ENCODE measurements at places on chromosomes 5 and 9.
A peak's percentile ranks its signal among the peaks of the same experiment; 100 is the strongest.

DNA sequence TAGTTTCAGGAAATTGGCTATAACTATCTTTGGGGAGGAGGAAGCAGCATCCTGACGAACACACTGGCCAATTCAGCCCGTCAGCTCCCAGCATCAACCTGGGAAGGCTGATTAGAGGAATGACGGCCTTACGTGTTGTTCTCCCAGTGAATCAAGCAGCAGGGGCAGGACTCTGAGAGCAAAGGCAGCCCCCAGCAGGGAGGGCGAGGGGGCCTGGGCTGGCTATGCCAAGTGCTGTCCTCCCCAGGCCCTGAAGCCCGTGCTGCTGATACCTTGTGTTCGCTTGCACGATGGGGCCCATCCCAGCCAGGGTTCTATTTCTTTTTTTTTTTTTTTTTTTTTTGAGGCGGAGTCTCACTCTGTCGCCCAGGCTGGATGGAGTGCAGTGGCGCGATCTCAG, 254.1 kb downstream of the FSTL4 start:
- no peak for DNase-seq

- DNase-seq, result no peak
Measured at GRCh38 chr5:79955941-79956670, 35.0 kb downstream of the MTX3 start.

GRCh38 chr9:114445616-114446015, 57.8 kb upstream of the AKNA start:
- no peak for DNase-seq

- no peak for DNase-seq
Measured at GRCh38 chr5:151094030-151094851, 13.4 kb upstream of the TNIP1 start.

DNA sequence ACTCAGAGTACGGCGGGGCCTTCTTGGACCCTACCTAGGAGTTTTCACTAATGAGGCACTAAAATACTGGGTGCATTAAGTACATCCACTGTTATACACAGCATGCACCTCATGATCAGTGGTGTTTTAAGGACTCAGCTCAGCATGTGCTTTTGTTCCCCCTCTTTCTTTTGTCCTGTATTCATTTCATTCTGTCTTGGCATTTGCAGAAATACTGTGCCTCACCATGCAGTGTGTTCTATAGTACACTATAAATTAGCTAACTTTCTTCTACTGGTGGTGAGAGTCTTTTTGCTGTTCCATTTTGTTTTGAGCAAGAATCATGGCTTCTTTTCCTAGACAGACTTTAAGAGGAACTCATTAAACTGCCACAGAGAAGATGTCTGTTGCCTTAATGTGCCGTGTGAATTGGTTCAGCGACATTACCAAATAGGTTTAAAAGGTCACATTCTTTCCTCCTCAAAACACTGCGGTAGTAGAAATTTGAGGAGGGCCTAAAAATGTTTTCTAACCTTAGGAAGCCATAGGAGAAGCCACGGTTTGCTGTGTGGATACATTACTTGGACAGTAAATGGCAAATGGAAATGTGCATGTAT, 276.6 kb downstream of the MAST4 start:
- DNase-seq, result no peak

GRCh38 chr5:79697222-79698170, 7.9 kb downstream of the CMYA5 start:
- no peak for DNase-seq

DNA sequence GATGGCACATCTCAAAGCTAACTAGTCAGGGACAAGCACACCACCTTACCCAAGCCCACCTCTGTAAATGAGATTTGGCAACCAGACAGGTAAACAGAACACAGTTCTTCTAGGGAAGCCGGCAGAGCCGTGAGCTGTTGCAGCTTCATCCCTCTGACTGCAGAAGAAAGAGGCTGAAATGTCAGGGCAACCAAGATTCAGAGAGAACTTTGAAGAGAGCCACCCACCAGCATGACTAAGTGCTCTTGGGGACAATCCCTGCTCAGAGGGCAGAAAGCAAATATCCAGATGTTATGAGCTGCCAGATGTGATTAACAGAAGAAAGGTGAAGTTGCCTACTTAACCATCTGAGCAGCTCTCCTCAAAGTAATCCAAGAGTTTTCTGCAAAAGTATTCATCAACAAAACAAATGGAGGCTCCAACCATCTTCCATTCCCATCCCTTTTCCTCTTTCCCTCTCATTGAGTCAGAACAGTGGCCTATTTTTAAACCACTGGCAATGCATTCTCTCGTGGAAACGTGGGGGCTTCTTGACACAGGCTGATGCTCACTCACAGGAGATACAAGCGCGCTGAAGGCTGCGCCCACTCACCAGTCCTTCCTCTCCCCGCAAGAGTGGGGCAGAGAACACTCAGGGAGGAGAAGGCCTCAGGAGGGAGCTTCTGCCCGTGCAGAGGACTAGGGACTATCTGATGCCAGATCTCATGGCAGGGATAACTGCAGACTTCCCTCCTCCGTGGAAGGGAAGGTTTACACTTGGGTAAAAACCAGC, 57.1 kb downstream of the SLIT3 start:
- no peak for DNase-seq

- no peak for DNase-seq
Measured at GRCh38 chr9:92440751-92441046, 16.4 kb upstream of the OMD start.

- no peak for DNase-seq
Measured at GRCh38 chr9:37914154-37914551, 10.2 kb upstream of the SLC25A51 start.

GRCh38 chr9:125235804-125236519, 5.2 kb downstream of the HSPA5 start:
- no peak for DNase-seq

GRCh38 chr9:133881671-133882381, 110.3 kb downstream of the VAV2 start:
- no peak for DNase-seq

DNA sequence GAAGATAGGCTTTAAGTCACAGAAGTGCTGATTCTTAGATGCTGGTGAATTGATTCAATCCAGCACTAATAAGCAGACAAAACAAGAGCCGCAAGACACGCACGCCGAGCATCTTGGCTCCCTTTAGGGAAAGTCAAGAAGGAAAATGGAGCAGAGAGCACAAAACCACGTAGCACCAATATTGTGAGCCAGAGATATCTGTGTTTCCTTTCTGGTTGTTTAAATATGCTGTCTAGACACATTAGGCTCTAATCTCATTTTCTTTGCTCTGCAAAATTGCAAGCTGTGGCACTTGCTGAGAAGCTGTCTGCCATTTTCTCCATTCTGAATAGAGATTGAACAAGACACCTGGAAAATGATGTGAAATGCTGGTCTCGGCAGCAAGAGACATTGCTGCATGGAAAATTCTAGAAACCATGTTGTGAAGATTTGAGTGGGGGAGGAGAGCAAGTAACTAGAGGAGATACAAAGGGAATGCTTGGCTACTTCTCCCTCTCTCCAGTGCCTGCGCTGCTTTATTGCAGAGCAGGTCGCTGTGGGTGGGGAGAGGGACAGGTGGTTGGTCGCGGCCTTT, 336.3 kb downstream of the MED10 start:
- DNase-seq, result no peak

DNA sequence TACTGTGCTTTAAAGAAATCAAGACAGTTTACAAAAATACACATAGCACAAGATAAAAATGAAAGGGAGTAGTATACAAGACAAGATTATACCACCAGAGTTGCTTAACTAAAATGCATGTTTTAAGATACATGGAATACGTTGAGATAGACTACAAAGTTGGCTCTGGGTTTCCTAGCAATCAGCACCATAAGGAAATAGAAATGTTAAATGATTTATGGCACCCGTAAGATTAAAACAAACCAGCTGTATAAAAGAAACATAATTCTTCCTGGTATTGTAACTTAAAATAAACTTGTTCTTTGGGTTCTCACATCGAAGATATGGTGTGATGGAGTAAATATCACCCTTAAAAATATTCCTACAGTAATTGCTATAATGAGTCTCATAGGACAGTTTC, 9.9 kb upstream of the CSNK1G3 start:
- DNase-seq, result no peak

DNA sequence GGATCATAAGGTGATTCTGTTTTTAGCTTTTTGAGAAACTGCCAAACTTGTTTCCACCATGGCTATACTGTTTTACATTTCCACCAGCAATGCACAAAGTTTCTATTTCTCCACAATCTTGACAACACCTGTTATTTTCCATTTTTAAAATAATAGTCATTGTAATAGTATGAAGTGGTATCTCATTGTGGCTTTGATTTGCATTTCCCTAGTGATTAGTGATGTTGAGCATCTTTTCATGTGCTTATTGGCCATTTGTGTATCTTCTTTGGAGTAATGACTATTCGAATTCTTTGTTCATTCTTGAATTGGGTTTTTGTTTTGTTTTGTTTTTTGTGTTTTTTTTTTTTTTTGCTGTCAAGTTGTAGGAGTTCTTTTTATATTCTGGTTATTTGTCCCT, 4.9 kb downstream of the GARNL3 start:
- DNase-seq, result no peak

DNA sequence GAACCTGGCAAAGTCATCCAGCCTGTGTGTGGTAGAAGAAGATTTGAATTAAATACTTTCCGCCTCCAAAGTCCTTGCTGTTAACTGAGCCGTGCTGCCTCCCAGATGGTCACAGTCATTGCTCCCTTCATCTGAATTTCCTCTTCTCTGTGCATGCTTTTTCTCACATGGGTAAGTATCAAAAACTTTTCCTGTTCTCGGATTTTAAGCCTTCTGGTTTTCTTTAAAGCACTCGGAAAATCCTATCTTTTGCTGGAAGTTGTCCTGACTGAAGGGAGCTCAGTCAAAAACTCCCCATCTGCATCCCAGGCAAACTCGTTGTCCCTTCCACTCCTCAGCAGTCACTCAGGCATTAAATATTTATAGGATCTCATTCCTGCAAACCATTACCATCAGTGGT, 290.0 kb upstream of the PIK3R1 start:
- DNase-seq, result no peak

DNA sequence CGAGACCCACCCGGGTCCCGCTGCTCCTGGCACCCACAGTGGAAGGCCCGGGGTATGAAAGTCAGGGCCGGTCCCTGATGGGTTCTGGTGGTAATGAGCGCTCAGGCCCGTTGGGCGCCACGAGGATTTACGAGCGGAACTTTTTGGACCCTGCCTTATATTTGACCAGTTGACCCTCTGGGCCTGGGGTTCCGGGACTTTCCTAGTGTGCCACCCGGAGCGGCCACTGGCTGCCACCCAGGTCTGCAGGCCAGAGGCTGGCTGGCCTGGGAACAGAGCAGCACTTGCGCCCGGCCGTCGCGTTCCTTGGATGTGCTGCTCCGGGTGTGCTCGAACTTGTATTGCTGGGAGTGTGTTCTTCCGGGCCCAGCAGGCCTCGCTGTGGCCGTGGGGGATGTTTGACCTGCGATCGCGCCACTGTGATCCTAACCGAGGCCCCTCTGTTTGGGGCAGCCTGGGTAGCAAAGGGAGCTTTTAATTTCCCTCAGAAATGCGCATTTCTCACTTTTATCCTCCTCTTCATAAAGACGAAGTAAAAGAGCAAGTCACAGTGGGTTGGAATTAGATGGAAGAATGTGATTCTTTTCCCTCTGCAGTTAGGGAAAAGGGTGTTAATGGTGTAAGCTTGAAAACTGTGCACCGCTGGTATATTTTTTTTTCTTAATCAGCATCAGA, 1.2 kb downstream of the F2RL1 start:
- peak; percentile 15 for DNase-seq

All from nephron progenitor cell (in vitro differentiated cells).